ENCODE measurements at places on chromosomes 5 and 9.
A peak's percentile ranks its signal among the peaks of the same experiment; 100 is the strongest.

DNA sequence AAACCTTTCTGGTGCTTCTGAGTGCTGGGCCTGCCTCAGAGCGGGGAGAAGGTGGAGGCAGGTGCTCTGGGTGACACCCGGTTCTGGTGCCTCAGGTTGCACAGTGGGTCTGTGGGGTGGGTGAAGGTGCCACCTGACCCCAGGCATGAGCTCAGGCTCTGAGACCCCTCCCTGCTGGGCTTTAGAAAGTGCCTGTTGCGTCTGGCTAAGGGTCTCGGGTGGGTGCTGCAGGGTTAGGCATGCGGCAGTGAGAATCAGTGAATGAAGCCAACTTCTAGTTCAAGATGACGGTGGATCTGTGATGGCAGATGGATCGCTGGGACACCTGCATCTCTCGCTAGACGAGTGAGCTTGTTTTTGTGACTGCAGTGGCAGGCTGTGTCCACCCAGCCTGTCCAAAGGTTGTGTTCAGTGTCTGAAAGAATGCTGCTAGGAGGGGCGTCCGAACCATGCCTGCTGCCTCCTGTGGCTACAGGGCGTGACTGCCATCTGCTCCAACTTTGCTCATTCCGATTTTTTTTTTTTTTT lies 5.0 kb downstream of the SQSTM1 start:
- peak; percentile 72 for DNase-seq

DNA sequence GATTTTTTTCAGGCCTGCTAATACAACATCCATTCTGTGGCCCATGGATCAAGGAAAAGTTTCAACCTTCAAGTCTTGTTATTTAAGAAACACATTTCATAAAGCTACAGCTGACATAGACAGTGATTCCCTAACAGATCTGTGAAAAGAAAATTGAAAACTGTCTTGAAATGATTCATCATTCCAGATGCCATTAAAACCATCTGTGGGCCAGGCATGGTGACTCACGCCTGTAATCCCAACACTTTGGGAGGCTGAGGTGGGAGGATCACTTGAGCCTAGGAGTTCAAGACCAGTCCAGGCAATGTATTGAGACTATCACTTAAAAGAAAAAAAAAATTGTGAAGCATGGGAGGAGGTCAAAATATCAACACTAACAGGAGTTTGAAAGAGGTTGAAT lies 6.0 kb downstream of the RAPGEF6 start:
- DNase-seq, result no peak

DNA sequence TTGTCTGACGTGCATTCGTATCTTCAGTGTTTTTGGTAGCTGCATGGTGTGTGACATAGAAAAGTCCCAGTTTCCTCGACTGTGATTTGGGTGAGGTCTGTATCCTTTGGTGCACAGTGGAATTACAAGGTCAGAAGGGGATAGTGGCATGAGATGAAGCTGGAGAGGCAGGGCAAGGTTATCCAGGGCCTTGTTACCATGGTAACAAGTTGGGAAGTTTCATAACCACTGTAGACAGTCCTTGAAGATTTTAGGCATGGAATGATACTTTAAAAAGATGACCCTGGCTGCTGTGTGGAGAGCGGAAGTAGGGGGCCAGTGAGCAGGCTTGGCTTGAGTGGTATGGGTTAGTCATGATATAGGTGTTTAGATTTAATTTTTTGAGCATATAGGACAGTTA lies 11.9 kb downstream of the EHMT1 start:
- no peak for DNase-seq

GRCh38 chr9:90808890-90809685 lies 7.5 kb downstream of the SYK start:
- no peak for DNase-seq

- no peak for DNase-seq
Measured at GRCh38 chr9:134130503-134131375, 5.1 kb upstream of the WDR5 start.

DNA sequence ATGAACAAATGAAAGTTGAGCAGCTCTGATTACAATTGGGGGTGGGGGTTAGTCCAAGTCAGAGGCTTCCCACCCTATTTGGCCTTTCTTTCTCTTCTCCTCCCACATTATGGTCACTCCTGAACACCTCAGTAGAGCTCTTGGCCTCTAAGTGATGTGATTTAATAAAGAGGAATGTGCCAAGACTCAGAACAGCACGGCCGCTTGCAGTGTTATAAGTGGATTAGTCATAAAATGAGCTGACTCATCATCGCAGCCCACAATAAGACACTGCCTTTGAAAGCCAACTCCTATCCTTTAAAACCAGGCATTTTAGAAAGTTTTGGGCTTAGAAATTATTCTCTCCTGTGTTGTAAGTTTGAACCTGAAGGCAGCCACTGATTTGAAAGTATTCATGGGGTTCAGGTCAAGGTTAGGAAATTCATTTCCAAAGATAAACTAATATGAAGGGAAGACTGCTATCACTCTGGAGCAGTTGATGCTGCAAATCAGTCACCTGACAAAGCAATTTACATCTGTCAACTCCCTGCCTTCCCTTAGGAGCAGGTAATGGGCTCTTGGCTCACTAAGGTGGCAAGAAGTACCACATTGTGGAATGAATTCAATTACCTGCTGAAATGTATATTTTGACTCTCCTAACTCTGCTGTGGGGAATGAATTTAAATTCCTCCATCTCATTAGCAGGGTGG lies 283.6 kb upstream of the NMUR2 start:
- DNase-seq, result peak; percentile 7

DNA sequence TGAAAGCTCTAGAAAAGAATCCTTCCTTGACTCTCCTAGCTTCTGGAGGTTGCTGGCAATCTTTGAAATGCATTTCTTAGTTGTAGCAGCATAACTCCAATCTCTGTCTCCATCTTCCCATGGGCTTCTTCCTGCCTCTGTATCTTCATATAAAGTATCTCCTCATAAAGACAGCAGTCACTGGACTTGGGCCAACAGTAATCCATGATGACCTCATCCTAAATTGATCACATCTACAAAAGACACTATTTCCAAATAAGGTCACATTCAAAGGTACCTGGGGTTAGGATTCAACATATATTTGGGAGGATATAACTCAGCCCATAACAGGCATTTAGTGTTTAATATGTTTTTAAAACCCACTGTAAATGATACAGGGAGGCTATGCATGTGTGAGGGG lies 123.3 kb downstream of the MLLT3 start:
- DNase-seq, result no peak

GRCh38 chr9:38686933-38687332 lies 33.0 kb downstream of the FAM240B start:
- no peak for DNase-seq

GRCh38 chr5:89303033-89303480 lies 420.1 kb upstream of the MEF2C start:
- DNase-seq, result no peak

DNA sequence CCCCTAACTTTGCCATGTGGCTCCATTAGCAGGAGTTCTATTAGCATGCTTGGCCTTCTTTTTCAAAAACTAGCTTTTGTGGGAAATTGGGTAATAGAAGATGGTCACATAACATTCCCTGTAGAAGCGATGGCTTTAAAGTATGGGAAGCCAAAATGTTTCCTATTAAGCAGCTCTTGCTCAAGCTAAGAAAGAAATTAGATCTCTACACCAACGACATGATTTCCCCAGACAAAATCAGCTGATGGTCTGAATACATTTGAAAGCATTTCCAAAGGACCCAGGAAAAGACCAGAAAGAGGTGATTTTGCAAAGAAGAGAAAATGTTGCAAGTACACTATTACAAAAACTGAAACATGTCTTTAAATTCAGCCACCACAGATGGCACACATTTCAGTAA lies 4.8 kb upstream of the NFIL3 start:
- DNase-seq, result no peak

DNA sequence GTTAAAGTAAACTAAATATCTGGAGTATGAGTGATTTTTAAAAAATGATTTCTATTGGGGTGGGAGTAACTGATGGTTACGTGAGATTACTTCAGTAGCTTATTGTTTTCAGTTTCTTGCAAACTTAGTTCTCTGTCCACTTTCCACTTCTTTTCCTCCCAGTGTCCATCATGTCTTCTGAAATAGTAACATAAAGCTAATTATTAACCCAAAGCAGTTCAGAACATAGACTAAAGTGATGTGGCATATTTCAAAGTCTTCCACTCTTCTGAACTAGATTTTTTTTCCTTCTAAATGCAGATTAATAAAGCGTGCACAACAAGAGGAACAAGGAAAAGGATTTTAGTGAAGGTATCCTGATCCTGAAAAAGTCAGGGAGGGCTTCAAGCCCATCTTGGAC lies 114.1 kb downstream of the MAN2A1 start:
- no peak for DNase-seq

DNA sequence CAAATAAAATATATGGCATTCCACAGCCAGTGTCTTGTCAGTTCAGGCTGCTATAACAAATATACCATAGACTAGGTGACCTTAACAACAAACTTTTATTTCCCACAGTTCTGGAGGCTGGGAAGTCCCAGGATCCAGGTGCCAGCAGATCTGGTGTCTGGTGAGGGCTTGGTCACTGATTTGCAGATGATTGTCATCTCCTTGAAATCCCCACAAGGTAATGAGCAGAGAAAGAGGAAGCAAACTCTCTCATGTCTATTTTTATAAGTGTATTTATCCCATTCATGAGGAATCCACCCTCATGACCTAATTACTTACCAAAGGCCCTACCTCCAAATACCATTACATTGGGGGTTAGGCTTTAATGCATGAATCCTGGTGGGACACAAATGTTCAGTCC lies 663.2 kb downstream of the TLR4 start:
- no peak for DNase-seq

- DNase-seq, result no peak
Measured at GRCh38 chr5:157378509-157378908, 81.5 kb upstream of the NIPAL4 start.

DNA sequence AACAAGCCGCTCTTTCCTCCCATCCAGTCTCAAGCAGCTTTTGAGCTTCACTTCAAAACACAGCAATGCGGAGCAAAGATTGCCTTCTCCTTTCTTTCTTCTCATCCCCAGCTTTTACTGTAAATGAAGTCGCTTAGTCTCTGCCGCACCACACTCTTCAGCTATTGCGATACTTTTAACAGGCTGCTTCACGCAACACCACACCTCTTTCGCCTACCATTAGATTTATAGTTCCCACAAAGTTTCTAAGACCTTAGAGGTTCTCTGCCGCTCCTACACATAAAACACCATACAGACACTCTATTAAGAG lies 711 bp downstream of the PGGT1B start:
- DNase-seq, result no peak

- no peak for DNase-seq
Measured at GRCh38 chr5:88719434-88719833, 163.6 kb downstream of the MEF2C start.
